ENCODE measurements at places on chromosomes 12 and 14.

DNA sequence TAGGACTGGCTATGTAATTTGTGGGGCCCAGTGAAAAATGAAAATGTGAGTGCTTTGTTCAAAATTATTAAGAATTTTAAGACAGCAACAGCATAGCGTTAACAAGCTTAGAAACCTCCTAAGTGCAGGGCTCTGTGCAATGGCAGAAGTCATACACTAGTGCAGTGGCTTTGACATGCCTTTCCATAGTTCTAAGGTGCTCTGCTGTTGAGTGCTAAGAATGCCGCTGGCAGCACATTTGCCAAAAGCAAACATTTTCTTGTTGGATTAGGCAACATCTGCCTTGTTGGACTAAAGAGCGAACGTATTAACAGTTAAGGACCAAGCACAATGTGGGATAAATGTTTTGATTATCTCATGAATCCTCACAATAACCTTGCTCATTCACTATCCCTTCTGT is 244.9 kb upstream of the PDE3A start:
- DNase-seq, result no peak

GRCh38 chr14:88037325-88037724 is 32.4 kb downstream of the GPR65 start:
- no peak for DNase-seq

- DNase-seq, result no peak
Observed at GRCh38 chr12:107859367-107859766, 84.9 kb downstream of the ASCL4 start.

GRCh38 chr14:103727313-103727980 is 11.8 kb downstream of the ZFYVE21 start:
- no peak for DNase-seq

DNA sequence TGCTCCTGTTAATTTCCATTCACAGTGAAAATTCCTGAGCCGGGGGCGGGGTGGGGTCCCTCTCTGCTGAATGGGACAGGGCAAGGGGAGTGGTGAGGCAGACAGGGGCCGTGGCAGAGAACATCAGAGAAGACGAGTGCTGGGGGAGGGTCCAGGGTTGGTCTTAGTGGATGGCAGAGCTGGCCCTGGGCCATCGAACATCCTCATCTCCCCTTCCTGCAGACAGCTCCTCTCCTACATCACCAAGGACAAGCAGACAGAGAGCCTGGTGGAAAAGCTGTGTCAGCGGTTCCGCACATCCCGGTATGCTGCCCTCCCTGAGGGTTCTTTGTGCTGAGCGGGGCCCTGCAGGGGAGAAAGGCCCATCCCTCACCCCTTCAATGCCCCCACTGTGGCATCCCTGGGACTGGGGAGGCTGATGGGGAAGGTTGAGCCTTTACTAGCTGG is 5.0 kb upstream of the GAPDH start:
- no peak for DNase-seq

Measured in GM13976 (cell line).